SIG-M5 (cell line): ENCODE measurements at places on chromosomes 11 and 22.

- DNase-seq, result no peak
Measured at GRCh38 chr11:121035780-121036179, 11.9 kb downstream of the TBCEL start.

GRCh38 chr11:15700456-15700855 is 585.7 kb downstream of the INSC start:
- no peak for DNase-seq

GRCh38 chr22:24026733-24027132 is 15.6 kb downstream of the CABIN1 start:
- no peak for DNase-seq

- DNase-seq, result no peak
Measured at GRCh38 chr11:115391598-115391997, 112.6 kb downstream of the CADM1 start.

GRCh38 chr11:133826866-133827265 is 18.4 kb downstream of the SPATA19 start:
- no peak for DNase-seq

DNA sequence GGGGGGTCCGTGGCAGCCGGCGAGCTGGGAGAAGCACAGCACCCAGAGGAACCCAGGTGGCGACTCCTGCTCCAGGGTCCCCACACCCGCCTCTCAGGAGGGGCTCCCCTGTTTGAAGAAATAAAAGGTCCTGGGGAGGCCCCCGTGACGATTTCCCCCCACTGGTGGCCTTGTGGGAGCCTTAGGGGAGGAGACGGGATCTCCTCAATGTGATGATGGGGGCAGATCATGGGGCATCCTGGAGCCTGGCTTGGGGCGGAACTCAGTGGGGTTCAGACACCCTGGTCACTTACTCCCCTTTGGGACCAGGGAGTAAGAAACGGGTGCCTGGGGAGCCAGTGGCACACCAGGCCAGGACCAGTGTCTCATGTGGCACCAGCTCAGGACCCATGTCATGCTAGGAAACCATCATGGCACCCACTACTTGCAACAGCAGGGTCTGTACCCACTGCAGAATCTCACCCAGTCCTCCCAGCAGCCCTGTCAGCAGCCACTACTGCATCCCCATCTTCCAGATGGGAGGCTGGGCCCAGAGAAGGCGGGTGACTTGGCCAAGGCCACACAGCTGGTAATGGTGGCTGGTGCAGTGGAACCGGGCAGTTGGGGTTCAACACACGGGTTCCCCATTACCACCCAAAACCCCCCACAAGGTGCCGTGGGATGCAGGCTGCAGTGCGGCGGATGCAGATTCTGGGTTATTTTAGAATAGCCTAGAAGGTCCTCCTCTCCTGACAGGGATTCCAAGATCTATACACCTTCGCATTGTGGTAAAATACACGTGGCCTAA is 130.7 kb downstream of the CTTN start:
- DNase-seq, result no peak

DNA sequence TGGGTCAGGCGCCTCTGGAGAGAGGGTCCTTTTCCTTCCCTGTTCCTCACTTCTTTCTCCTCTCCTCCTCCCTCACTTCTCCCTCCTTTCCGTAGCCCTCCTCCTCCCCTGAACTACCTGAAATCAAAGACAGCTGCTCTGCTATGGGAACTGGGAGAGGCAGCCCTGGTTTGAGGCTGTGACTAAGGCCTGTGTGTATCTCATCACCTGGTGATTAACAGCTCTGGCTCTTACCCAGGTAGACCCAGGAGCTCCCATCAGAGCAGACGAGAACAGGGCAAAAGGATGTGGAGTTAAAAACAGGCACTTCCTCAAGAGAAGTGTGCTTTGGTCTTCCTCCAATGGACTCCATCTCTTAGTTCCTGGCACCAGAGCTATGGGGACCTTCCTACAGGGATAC is 5.8 kb downstream of the ISX start:
- no peak for DNase-seq

DNA sequence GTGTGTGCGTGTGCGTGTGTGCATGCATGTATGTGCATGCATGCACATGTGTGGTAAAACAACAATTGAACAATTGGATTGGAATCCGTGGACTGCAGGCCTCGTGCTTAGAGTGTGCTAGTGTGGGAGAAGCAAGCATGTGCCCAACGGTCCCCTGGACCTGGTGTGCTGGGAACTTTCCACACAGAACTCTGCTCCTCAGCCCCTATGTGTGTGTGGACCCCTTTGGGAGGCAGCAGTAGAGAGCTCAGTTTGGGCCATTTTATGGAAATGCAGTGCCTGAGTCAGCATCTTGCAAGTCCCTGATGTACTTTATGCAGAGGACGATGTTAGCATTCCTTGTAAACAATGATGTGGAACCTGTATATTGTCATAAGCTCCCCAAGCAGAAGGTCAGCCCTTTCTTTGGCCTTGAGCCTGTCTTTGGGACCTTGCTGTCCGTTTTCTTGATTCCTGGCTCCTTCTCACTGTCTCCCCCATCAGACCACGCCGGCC is 167.3 kb downstream of the TBC1D22A start:
- DNase-seq, result no peak

DNA sequence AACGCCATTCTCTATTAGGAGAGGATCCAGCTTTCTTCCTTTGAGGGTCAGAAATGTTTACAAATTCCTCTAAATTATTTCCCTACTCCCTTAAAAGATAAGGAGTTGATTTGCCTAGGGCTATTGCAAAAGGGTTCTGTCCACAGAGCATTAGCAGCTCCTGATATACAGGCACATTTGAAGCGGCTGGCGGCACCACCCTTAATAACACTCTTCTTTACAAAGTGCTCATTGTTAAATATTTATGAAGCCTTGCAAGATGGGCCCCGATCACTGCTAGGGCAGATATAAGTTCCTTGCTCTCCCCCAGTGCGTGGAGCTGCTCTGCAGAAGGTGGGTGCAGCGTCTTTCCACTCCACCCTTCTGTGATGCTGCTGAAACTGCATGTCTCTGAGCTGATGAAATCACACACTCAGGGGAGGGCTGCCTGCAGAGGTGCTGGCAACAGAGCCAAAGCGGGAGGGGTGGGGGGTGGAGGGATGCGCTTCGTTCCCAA is 116.7 kb upstream of the NTM start:
- no peak for DNase-seq

GRCh38 chr11:68673306-68673945 is 10.9 kb upstream of the GAL start:
- no peak for DNase-seq

- no peak for DNase-seq
Measured at GRCh38 chr22:25494774-25495173, 69.7 kb upstream of the GRK3 start.

DNA sequence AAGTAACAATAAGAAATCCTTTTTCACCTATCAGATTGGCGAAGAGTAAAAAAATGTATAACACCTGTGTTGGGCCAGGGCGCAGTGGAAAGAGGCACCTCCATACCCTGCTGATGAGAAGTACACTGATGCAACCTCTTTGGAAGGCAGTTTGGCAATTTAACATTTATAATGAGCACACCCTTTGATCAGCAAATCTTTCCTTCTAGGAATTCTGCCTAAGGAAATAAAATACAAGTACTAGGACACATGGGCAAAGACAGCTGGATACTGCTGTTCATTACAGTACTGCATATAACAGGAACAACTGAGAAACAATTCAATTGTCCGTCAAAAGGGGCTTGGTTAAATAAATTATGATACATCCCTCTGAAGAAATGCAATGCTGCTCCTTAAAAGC is 110.1 kb downstream of the RPL27A start:
- no peak for DNase-seq

DNA sequence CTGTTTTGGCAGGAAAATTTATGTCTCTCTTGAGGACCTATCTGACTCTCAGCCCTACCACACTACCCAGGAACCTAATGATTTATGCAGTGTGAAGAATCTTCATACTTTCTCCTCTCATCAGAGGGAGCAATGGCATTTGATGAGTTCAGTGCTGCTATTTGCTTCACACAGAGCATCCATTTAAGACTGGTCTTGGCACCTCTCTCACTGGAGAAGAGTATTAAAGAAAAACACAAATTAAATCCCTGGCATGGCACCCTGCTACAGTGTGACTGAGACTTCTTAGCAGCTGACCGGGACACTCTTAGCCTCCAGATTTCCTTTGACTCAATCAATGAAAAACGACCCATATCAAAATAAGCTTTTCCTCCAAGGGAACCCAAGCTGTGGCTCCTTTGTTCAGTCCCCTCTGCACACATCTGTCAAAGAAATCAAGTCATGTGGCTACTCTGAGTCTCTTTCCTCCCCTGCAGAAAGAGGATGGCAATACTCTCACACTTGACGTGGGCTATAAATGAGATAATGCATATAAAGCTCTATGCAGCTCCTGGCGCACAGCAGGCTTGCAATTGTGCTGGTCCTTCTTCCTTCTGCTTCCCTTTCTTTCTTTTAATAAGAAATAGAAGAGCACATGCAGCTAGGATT is 186.1 kb upstream of the E2F8 start:
- no peak for DNase-seq

- no peak for DNase-seq
Measured at GRCh38 chr22:20976291-20976877, 5.7 kb upstream of the LZTR1 start.

DNA sequence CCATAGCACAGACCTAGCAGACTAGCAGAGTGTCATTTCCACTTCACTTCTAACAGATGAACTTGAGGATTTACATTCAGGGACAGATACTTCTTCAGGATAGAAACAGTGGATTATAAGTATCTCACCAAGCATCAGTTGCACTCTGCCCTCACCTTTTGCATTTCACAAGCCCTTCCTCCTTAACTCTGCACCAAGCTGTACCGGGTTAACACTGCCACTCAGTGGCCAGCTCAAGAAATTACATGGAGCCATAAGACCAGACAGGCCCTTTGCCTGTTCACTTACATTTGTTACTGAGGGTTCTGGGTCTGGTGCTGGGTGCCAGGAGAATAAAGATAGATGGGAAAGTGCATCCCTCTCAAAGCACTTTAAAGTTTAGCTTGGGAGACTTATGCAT is 309.8 kb downstream of the SHANK2 start:
- no peak for DNase-seq

DNA sequence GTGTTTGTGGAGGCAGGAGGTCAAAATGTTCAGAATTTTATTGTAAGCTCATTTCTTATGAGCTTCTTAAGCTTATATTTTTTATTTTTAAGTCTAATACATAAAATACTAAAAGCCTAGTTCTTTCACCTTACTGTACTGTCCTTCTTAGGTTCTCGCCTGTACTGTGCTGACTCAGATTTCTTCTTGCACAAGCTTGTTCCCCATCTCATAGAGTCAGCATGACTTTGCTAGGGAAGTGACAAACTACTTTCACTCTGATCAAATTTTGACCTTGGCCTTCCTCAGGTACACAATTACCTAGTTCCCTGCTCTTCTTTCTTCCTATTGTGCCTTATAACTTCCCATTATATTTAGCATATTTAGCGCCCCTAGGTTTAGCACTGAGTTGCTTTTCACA is 81.5 kb downstream of the STK33 start:
- DNase-seq, result no peak

- no peak for DNase-seq
Measured at GRCh38 chr11:65500387-65501185, 1.7 kb downstream of the MALAT1 start.

- no peak for DNase-seq
Measured at GRCh38 chr11:93747122-93747521, 5.7 kb downstream of the C11orf54 start.

- DNase-seq, result no peak
Measured at GRCh38 chr11:45215098-45215865, 68.8 kb downstream of the PRDM11 start.

GRCh38 chr11:75733431-75734107 is 15.9 kb downstream of the MOGAT2 start:
- DNase-seq, result no peak

DNA sequence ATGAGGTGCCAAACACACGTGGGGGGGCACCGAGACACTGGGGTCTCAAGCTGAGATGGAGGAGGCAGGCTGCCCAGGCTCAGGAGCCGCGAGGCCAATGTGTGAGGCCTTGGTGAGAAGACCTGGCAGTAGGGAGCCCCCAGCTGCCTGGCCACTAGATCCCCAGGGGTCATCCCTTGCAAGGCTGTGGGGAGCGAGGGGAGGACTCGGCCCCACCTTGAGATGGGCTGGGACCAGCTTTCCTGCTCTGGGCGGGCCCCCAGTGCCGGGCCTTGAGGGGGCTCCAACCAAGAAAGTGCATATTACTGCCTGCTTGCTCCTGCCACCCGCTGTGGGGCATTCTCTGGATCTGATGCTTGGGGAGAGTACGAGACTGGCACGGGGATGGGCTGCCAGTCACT is 107.0 kb downstream of the CTTN start:
- DNase-seq, result no peak

- no peak for DNase-seq
Measured at GRCh38 chr11:2248242-2248641, 22.1 kb downstream of the ASCL2 start.

DNA sequence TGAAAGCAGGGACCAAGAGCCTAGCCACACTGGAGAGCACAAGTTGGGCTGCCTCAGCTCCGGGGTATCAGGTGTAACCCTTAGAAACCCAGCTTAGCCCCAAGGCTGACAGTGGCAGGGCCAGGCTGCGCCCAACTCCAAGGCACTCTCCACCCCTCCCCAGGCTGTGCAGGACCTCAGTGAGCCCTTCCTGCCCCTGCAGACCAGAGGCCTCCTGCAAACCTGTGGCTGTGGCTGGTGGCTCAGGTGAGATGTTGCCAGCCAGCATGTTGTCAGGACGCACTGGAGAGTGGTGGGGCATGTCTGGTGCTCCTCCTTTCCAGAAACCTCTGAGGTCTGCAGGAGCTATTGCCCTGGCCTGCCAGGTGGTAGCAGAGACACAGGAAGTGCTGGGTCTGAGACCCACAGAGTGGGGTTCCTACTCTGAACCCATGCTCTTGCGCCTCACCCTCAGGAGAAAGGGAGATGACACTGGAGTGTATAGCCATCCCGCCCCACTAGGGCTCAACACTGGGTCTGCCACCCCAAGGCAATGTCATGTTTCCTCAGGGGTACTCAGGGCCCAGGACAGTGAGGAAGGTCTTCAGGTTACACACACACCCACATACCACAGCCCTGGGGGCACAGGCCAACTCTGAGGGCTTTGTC is 2.4 kb upstream of the SCARF2 start:
- DNase-seq, result no peak

GRCh38 chr11:128867277-128867676 is at the start of gene KCNJ1:
Gene KCNJ1, minus strand, starts transcription at chr11:128867296. Its CDS starts 27,053 bp downstream, at chr11:128840243.
- DNase-seq, result no peak

DNA sequence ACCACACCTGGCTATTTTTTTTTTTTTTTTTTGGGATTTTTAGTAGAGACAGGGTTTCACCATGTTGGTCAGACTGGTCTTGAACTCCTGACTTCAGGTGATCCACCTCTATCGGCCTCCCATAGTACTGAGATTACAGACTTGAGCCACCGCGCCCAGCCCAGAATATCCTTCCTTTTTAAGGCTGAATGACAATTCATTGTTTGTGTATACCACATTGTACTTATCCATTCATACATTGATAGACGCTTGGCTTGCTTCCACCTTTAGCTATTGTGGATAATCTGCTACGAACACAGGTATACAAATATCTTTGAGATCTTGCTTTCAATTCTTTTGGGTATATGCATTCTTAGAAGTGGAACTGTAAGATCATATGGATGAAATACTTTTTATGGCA is 10.8 kb upstream of the RASSF10 start:
- DNase-seq, result no peak
